ENCODE measurements at places on chromosomes 12 and 14. TPM values are rescaled to one million over a fixed set of nuclear protein-coding genes. Genes with fewer than 3 reads are reported as not detected.

DNA sequence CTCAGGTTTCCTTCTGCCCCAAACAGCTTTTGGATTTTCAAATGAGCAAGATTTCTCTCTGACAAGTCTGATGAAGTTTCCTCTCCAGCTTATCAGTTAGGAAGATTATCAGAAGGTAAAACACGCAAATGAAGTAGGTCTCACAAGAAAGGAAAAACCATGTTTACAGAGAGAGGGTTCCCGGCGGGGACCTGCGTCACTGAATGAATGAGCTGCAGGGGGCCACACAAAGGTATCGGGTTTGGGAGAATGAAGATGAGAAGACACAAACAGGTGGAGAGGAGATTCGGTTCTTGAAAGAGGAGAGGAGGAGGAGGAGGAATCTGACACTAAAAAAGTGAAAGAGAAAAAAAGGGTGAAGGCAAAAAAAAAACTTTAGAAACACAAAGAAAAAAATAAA, 208.6 kb downstream of the CALM1 start:
- no peak for DNase-seq

DNA sequence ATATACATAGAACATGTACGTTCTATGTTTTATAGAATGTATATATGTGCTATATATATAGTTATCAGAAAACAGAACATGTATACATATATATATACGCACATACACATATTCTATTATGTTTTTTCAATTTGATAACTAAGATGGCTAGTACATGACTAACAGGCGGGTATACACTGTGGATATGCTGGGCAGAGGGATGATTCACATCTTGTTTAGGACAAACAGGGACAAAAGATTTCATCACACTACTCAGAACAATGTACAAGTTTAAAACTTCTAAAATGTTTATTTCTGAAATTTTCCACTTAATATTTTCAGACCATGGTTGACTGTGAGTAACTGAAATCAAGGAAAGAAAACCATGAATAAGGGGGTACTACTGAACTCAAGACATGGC, 17.4 kb downstream of the TIMELESS start:
- no peak for DNase-seq

LMO3 gene
- 2.6 TPM for polyA plus RNA-seq

- DNase-seq, result no peak
Observed at GRCh38 chr12:90859591-90859990, 95.4 kb downstream of the CCER1 start.

RNASE3 gene
- 0.44 TPM for polyA plus RNA-seq

GRCh38 chr12:113295886-113296556, 38.9 kb downstream of the SLC8B1 start:
- no peak for DNase-seq

GRCh38 chr14:91356181-91356763, 61.3 kb downstream of the CCDC88C start:
- no peak for DNase-seq

GRCh38 chr12:54571193-54572188, 17.0 kb downstream of the PPP1R1A start:
- DNase-seq, result no peak

- DNase-seq, result no peak
Observed at GRCh38 chr12:113658006-113658655, 186.5 kb upstream of the LHX5 start.

GRCh38 chr14:52073251-52073650, 4.4 kb upstream of the NID2 start:
- DNase-seq, result no peak

DNA sequence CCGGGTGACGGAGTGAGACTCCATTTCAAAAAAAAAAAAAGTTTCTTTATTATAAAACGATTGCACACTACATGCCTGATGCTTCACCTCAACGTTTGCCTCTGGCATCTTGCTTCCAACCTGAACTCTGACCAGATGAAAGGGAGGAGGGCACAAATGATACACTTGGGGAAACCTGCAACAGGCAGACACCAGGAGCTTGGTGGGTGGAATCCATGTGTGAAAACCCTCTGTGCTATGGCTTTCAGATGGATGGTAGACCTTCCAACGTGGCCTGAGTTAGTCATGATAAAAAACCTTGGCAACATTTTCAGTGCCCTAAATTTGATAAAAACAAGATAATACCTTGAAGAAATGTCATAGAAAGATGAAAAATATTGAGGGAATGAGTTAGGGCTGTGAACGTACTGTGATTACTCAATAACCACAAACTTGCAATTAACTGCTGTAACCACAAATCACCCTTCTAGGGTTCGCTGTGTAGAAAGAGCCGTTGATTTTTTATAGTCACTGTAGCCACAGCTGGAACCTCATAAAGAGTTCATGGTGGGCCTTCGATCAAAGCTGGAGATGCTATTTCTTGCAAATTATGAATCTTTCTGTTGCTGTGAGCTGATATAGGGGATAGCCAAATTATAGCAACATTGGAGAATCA, 26.1 kb upstream of the GZMB start:
- DNase-seq, result no peak

DNA sequence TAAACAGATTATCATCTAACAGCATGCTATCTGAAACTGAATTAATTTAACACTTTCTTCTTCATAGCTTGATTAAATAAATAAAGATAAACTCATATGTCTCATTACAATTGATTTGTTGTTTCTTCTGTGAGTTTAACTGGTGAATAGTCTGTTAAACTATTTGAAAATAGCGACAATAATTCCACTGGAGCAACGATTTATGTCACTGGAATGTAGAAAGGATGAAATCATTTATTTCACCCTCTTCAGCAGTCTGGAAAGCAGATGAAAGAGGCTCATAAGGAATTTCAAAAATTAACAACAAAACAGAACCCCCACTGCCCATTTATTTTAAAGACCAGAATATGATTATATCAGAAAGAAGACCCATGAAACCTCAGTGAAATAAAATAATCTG, 1165.1 kb upstream of the USP15 start:
- DNase-seq, result no peak

CEBPE gene
- 0.08 TPM for polyA plus RNA-seq

DNA sequence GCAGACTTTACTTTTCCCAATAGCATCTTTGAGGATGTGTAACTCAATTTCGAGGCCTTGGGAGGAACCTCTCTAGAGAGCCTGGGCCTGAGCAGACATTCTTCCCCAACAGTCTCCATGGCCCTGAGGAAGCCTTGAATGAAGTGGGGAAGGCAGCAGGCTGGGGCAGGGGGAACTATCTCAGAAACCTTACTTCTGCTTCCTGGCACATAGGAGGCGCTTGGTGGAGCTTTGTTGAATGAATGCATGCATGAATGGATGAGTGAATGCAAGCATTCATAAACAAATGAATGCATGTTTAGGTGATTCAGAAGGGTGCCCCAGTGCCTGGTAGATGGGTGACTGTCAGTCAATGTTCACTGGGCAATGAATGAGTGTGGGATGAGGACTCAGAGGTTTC, 58.3 kb downstream of the GALNT16 start:
- no peak for DNase-seq

DNA sequence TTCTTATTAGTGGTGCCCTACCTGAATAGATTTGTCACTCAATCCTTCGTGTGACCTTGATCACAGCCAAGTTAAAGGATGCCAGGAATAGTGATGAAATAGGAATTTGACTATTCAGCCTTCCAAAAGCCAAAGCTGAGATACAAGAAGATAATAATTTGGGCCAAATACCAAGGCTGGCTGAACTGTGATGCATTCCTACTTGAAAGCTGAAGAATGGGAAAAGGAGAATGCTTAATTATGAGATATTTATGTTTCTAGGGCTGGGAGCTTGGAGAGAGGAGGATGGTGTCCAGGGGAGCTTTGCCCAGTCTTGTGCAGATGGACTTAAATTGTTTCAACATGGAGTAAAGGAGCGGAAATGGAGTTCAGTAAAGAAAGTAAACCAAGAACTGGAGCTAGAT, 5.2 kb downstream of the RNASE7 start:
- DNase-seq, result no peak

- DNase-seq, result no peak
Observed at GRCh38 chr14:100552524-100553125, 34.6 kb downstream of the BEGAIN start.

RPS6KL1 gene
- polyA plus RNA-seq, result 1.1 TPM

RTL1 gene
- not detected for polyA plus RNA-seq

GRCh38 chr14:65303899-65304222, 108.7 kb upstream of the FUT8 start:
- no peak for DNase-seq

DNA sequence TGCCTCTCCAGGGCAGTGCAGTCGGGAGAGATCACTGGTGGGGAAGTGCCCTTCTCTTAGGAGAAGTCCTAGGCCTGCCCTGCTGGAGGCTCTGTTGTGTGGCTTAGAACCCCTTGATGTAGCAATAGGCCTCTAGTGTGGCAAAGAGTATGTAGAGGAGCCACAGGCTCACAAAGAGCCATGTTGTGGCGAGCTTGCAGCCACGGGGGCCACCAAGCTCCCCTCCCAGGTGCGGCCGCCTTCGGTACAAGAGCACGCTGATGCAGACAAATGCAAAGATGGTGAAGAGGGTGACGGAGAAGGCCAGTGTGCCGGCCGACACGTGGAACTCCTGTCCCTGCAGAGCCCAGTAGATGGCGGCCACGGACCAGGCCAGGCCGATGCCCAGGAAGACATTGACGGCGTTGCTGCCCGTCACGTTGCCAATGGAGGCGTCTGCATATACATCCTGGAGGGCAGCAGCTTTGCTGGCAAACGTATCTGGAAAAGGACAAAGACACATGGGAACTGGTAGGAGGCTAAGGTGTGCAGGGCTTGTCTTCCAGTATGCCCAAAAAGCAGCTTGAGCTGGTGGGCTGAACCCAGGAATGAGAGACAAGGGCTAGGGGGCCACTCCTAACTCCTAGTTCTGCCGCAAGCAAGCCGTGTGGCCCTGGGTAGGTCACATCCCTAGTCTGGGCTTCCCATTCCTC, 142.8 kb downstream of the SLC8A3 start:
- peak; percentile 18 for DNase-seq

- DNase-seq, result no peak
Observed at GRCh38 chr14:92387578-92387977, 64.6 kb downstream of the SLC24A4 start.

DNA sequence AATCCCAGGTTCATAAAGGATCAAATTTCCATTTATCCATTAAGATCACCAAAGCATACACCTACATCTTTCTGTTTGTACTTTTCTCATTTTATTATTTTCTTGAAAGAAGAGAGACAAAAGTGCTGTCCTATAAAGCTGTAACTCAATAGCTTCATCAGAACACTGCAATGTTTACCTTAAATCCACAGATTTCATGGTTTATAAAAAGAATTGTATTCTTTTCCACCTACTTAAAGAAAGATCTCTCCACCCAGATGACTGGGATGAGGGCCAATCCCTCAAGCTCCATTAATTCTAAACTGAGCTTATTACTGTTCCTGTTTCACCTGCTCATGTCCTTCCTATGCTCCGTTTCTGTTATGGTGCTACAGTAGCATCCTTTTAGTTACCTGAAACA, 470.6 kb downstream of the BCAT1 start:
- no peak for DNase-seq

GRCh38 chr12:108691998-108692808, 39.1 kb downstream of the CORO1C start:
- no peak for DNase-seq

DNA sequence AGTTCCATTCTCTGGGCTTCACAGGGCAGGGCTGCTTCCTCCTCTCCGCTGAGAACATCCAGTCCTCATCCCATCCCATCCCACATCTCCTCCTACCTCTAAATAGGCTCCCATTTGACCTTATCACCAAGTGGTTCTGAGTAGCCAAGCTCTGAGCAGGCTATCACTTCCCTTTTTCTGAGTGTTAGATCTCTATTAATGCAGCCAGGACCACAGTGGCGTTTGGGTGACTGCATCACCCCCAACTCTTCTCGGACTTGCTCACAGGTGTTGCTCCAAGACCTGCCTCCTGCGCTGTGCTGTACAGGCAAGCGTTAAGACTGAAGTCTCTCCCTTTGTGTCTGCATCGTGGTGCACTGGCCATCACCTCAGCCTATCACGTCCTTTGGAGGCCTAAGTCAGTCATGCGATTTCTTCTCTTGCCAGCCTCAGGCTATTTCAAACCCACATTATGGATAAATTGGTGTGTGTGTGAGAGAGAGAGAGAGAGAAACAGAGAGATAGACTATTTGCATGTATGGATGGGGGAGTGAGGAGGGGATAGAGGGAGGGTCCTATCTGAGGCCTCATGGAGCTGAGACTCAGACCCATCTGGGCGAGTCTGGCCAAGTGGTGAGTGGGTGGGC, 12.4 kb upstream of the HHIPL1 start:
- DNase-seq, result no peak

DNA sequence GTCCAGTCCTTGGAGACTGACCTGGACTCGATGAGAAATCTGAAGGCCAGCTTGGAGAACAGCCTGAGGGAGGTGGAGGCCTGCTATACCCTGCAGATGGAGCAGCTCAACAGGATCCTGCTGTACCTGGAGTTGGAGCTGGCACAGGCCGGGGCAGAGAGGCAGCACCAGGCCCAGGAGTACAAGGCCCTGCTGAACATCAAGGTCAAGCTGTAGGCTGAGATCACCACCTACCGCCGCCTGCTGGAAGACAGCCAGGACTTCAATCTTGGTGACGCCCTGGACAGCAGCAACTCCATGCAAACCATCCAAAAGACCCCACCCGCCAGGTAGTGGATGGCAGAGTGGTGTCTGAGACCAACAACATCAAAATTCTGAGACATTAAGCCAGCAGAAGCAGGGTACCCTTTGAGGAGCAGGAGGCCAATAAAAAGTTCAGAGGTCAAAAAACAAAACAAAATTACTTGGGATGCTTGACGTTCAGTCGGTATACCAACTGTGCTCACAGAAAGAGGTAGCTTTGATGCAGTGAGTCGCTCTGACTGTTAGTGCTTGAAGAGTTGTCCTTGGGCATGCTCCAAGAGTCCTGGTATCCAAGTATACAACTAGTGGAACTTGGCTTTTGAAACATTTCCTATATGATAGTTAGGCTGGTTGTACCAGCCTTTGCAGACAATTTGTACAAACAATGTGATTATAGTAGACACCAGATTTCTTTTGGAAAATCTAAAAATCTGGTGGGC, 4.8 kb downstream of the MED6 start:
- DNase-seq, result no peak

GRCh38 chr14:92316937-92317336, 6.0 kb upstream of the SLC24A4 start:
- no peak for DNase-seq

GRCh38 chr12:72717036-72717435, 444.9 kb downstream of the TRHDE start:
- DNase-seq, result no peak

GRCh38 chr12:99253068-99253467, 394.5 kb upstream of the GARIN6 start:
- no peak for DNase-seq

ERC1 gene
- polyA plus RNA-seq, result 44.9 TPM

DNA sequence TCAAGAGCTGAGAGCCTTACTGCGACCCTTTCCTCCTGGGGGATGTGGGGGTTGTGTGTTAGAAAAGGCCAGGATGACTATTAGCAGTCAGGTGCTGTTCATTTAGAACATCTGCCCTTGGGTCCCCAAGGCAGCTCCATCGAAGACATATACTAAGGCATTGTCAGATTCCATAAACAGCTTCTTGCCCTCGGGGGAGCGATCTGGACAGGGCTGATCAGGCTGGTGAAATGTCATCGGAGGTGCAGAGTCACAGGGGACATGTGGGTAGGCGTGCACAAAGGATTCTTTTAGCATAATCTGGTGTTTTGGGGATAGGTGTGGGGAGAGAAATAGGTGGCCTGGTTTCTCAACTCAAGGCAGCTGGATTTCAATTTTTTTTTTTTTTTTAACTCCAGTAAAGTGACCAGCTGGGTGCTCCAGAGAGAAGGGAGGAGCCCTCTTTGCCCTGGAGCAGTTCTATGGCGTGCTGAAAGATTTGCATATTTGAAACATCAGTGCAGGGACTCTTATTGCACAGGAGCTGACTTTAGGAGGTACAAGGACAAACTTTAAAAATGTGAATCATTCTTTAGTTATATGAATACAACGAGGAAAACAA, 160.1 kb downstream of the SUDS3 start:
- no peak for DNase-seq

GRCh38 chr14:88421286-88421685, 35.8 kb downstream of the SPATA7 start:
- no peak for DNase-seq

Measured in right renal cortex interstitium (tissue), 3 donors.